ENCODE measurements at places on chromosomes 11 and 22. TPM values are rescaled to one million over a fixed set of nuclear protein-coding genes. Genes with fewer than 3 reads are reported as not detected.

DNA sequence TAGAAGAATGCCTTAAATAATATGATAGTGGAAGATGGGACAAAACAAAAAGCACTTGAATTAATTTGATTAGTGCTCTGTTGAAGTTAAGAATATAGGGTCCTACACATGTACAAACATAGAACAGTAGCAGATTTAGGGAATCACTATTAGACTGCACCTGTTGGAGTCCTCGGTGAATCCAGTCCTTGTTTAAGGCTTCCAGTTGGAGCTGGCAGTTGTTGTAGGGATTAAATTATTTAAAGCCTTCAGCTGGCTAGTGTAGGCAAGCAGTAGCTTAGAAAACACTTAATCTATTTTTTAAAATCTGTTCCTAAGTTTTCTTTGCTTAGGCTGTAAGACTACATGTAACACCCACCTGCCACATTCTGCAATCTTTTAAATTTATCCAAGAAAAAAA, 24.5 kb upstream of the CSTF3 start:
- H3K4me1 ChIP-seq, result peaks cover 16% of the 10 kb centered on the region
- H3K4me3 ChIP-seq, result no peak overlapping the region
- DNase-seq, result no peak
- no peaks in the 10 kb centered on the region for H3K27me3 ChIP-seq
- H3K27ac ChIP-seq, result no peak overlapping the region
- no peaks in the 10 kb centered on the region for H3K36me3 ChIP-seq

GRCh38 chr22:42434748-42435425, 2.7 kb upstream of the NFAM1 start:
- H3K4me1 ChIP-seq, result peaks cover 21% of the 10 kb centered on the region
- H3K36me3 ChIP-seq, result no peaks in the 10 kb centered on the region
- DNase-seq, result no peak
- H3K27ac ChIP-seq, result no peak overlapping the region

DNA sequence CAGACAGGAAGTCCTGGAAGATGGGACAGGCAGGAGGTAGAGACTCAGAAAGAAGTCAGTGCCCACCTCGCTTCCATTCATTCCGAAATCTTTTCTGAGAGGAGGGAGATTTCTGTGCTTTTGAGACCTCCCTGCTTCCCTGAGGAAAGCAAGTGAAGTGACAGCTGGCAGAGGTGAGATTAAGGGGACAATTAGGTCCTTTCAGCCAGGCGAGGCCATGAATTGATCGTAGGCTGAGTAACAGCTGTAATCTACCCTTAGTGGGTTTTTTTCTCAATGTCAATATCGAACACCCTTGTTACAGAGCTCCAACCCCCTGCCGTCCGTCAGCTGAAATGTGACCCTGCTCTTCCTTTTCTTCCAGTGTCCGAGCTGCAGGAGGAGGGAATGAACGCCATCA, 96.0 kb downstream of the PARVA start:
- H3K27ac ChIP-seq, result no peak overlapping the region
- no peaks in the 10 kb centered on the region for H3K27me3 ChIP-seq
- H3K4me1 ChIP-seq, result no peaks in the 10 kb centered on the region
- H3K4me3 ChIP-seq, result no peak overlapping the region
- no peaks in the 10 kb centered on the region for H3K36me3 ChIP-seq
- no peak for DNase-seq

GRCh38 chr22:28914201-28914600, 30.8 kb downstream of the ZNRF3 start:
- peaks cover 43% of the 10 kb centered on the region for H3K4me1 ChIP-seq
- no peak for DNase-seq
- no peak overlapping the region for H3K27ac ChIP-seq
- no peak overlapping the region for H3K4me3 ChIP-seq

DNA sequence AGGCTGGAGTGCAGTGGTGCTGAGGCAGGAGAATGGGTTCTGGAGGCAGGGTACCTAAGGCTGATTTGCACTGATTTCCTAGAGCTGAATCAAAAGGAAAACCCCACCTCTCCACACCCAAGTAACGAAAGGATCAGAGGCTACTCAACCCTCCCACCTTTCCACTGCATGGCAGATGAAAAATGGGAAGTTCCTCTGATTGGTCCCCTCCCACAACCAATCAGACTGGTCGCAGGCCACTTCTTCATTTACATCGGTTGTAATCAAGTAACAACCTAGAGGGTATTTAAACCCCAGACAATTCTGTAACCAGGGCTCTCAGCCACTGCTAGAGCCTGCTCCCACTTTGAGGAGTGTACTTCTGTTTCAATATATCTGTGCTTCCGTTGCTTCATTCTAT, 18.6 kb upstream of the PARVB start:
- no peaks in the 10 kb centered on the region for H3K4me1 ChIP-seq
- no peak overlapping the region for H3K4me3 ChIP-seq
- no peak overlapping the region for H3K27ac ChIP-seq
- H3K27me3 ChIP-seq, result no peaks in the 10 kb centered on the region
- DNase-seq, result no peak
- H3K36me3 ChIP-seq, result no peaks in the 10 kb centered on the region

Gene RPL27A
- total RNA-seq, result 1,283 TPM

Gene SF3A1
- total RNA-seq, result 108 TPM
